Fibroblast of the aortic adventitia (primary cell): ENCODE measurements at places on chromosomes 5 and 9. TPM values are rescaled to one million over a fixed set of nuclear protein-coding genes. Genes with fewer than 3 reads are reported as not detected.

Gene ADGRV1
- total RNA-seq, result 0.18 and 0.25 TPM in 2 replicates

- DNase-seq, result no peak
Observed at GRCh38 chr5:52684051-52684450, 103.7 kb upstream of the ITGA1 start.

DNA sequence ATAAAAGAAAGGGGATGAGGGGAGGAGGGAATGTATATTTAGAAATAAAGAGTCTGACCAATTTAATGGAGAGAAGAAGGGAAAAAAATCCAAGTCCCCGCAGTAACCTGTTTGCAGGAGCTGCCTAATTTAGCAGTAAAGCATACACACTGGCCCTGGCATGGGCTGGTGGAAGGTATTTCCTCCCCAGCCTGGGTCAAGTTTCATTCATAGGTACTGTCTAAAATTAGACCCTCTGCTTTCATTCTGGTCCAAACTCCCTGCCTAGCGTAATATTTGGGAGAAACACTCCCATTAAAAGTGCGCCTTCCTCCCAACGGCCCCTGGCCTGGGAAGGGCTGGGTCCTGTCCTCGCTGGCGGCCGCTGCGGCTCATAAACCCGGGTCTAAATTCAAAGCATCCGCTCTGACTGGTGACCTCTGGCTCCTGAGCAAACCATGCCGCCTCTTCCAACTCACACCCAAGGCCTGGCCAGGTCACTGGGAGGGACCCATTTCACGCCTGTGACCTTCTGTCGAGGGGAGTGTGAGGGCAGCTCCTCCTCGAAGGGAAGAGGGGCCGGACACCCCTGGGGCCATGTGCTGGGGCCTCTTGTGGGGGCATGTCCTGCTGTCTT lies 123.2 kb downstream of the FGF18 start:
- DNase-seq, result no peak

DNA sequence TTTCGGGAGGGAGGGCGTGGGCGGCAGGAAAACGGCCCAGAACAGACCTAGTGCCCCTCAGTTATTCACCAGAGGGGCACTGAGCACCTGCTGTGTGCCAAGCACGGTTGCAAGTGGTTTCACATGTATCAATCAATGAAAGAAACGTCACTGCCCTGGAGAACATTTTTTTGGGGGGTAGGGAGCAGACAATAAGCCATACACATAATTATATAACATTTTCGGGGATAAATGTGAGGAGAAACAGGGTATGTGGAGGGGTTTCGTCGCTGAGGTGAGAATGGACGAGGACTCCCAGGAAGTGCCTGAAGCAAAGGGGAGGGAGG lies 444 bp upstream of the ZNF354A start:
- no peak for DNase-seq

Gene DMXL1
- total RNA-seq, result 57.6 and 152 TPM in 2 replicates

GRCh38 chr9:1581926-1582325 lies 433.2 kb upstream of the SMARCA2 start:
- no peak for DNase-seq

- DNase-seq, result no peak
Observed at GRCh38 chr5:111722140-111722539, 34.9 kb downstream of the NREP start.

- DNase-seq, result no peak
Observed at GRCh38 chr5:75374394-75374814, 37.4 kb downstream of the HMGCR start.

GRCh38 chr9:76729980-76730737 lies 34.1 kb upstream of the PCA3 start:
- no peak for DNase-seq

Gene ITGA1
- 4.2 and 26.7 TPM in 2 replicates for total RNA-seq

- no peak for DNase-seq
Observed at GRCh38 chr9:86328156-86328555, 26.1 kb downstream of the TUT7 start.

Gene EIF4E1B
- not detected in 2 replicates for total RNA-seq

DNA sequence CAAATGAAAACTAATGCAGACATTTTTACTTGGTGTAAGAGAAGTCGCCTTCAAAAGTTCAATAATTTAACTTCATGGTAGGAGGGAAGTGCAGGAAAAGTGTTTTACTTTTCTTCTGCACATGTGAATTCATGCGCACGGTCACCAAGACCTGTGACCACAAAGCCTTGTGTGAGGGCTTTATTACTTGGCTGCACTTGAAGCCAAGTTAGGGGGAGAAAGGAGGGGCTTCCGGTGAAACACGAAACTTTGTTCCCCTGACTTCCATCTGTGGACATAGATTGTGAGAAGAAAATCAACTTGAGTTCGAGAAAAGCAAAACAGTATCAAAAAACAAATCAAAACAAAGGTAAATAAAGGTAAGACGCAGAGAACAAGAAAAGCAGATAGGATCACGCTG lies 239.9 kb downstream of the ROR2 start:
- DNase-seq, result no peak

Gene ALAD
- total RNA-seq, result 17.0 and 37.9 TPM in 2 replicates

Gene ZNF454
- total RNA-seq, result 0.18 and 3.0 TPM in 2 replicates

Gene F2R
- total RNA-seq, result 75.1 and 184 TPM in 2 replicates

- no peak for DNase-seq
Observed at GRCh38 chr5:147065071-147065470, 169.8 kb upstream of the STK32A start.

GRCh38 chr5:156912869-156913268 lies 50.2 kb downstream of the TIMD4 start:
- DNase-seq, result no peak

Gene FGD3
- not detected in 2 replicates for total RNA-seq

DNA sequence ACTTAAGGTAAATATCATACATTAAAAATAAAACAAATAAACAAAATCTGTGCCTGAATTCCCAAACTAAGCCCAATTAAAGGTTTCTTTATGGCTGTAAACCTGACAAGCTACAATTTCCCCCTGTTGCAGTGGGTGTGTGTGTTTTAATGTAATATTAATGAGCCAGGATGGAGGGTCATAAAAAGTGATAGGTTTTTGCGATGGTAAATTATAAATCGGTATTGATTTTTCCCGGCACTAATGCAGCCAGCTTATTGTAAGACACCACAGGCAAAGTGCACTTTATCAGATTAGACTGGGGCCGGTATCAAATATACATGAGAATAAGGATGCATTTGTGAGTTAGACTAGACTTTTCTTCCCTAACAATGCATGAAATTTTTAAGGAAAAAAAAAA lies 120.4 kb downstream of the EBF1 start:
- no peak for DNase-seq

GRCh38 chr9:107368696-107369095 lies 85.6 kb downstream of the RAD23B start:
- DNase-seq, result no peak

- DNase-seq, result peak; percentile 35
Observed at GRCh38 chr9:125626187-125626586, 80.8 kb downstream of the MAPKAP1 start.

Gene NR4A3
- 1.1 and 1.5 TPM in 2 replicates for total RNA-seq

GRCh38 chr5:2299388-2300220 lies 416.9 kb upstream of the IRX4 start:
- no peak for DNase-seq

- DNase-seq, result peak; percentile 91
Observed at GRCh38 chr5:131393498-131393968, 129.7 kb downstream of the CDC42SE2 start.

GRCh38 chr5:153496835-153497234 lies 6.4 kb downstream of the GRIA1 start:
- peak; percentile 66 for DNase-seq

Gene TRIM36
- total RNA-seq, result 0.36 and 0.41 TPM in 2 replicates

Gene EQTN
- total RNA-seq, result not detected in 2 replicates

DNA sequence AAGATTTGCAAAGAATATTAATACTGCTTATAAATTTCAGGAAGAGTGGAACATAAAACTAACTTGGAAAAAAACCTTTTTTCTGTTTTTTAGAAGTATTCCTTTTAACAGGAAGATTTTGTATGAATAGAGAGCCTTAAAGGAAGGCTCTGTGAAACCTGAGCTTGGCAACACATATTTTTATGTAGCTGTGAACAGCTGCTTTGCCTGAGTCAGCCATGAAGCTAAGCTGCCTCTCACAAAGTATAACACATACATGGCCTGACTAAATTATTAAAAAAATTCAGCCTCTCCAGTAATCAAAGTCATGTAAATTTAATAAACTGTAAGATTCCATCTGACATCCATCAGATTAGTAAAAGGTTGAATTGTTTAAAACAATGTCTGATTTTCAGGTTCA lies 547.5 kb downstream of the ELAVL2 start:
- no peak for DNase-seq

Gene RMRP
- 966 and 30,763 TPM in 2 replicates for total RNA-seq

DNA sequence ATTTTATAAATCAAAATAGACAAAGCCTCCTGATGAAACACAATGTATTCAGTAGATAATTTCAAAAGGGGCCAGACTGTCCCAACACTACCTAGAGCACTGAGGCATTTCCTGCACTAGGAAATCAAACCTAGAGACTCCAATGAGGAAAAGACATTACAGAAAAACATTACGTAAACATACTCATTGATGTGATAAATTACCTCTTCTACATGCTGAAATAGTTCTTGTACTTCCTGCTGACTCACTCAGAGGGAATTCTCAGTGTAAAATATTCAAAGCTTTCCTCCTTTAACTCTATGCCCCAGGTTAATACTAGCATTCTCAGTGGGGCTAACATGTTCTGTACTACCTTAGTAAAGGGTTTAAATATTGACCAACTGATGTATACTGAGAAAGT lies 178.0 kb downstream of the ESM1 start:
- peak; percentile 78 for DNase-seq

GRCh38 chr5:5617024-5617423 lies 194.5 kb downstream of the ICE1 start:
- DNase-seq, result no peak

DNA sequence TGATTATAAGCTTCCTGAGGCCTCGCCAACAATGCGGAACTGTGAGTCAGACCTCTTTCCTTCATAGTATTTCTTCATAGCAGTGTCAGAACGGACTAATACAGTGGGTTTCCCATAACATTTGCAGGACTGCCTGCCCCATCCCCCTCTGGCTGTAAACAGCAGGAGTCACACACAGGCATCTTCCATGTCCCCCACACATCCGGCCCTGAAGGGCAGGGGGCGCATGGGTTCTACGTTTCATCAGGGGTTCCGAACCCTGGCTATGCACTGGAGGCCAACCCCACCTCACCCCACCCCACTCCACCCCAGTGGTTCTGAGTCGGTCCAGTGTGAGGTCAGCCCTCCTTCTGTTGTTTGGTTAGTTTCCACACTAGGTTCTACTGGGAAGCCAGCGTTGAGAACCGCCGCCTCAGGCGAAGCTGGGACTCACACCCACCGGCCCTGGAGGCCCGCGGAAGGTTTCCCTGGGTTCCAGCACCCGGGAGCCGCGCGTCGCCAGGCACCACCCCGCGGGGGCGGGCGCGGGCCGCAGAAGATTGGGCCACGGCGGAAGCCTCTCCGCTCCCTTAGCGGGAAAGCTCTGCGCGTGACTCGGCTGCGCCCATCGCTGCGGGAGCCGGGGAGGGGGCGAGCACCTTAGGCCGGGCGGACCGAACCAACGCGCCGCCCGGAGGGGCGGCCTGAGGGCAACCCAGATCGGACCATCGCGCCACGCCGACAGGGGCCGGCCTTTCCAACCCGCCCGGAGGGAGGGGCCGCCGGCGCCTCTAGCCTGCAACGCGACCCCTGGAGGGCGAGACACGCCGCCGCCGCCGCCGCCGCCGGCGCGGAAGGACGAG lies at the start of gene RUSC2:
RUSC2 (plus strand) TSS at position 799 of the 842 bp plus-strand sequence. CDS start 56,411 bp downstream, outside the sequence.
- peak; percentile 89 for DNase-seq

DNA sequence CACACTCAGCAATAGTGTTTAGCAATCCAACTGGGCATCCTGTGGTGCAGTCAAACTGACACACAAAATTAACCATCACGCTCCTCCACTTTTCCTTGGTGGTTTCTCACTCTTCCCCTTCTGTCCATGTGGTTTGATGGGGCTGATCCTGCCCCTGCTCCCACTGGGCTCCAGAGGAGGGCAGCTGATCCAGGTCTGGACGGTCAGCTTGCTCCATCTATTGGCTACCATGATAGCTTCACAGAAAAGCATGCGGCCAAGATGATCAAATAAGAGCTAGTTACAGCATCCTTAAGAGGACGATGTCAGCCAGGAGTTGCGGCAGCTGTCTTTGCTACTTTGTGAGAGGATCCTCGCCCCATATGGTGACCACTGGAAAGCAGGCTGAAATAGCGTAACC lies 29.6 kb upstream of the RANBP17 start:
- DNase-seq, result no peak

GRCh38 chr5:32027717-32028458 lies 146.2 kb downstream of the GOLPH3 start:
- peak; percentile 99 for DNase-seq

Gene LCP2
- not detected in 2 replicates for total RNA-seq

- DNase-seq, result no peak
Observed at GRCh38 chr5:39314591-39314990, 49.7 kb downstream of the C9 start.

Gene KIF4B
- not detected in 2 replicates for total RNA-seq
